ENCODE measurements at places on chromosomes 6 and 20.

GRCh38 chr6:112007254-112007653, 46.6 kb upstream of the CCN6 start:
- no peak for DNase-seq

GRCh38 chr20:24662752-24663365, 193.4 kb downstream of the SYNDIG1 start:
- no peak for DNase-seq

- no peak for DNase-seq
Measured at GRCh38 chr6:118959903-118960302, 24.9 kb upstream of the MCM9 start.

DNA sequence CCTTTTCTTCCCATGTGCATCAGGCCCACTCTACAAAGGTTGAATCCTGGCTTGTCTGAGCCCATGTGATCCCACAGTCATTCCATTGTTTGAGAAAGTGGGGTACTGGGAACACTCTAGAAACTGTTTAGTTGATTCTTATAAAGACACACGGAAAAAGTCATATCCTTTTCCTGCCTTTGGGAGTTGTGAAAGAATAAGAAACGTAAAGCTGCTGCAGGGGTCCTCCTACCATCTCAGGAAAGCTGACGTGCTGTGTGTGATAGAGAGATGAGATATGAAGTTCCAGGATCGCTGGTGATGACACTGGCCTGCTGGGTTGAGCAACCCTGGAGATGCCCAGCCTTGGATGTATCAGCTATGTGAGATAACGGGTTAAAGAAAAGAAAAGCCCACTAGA, 21.3 kb upstream of the HLA-DRB5 start:
- DNase-seq = no peak

GRCh38 chr6:70797625-70798024, 129.9 kb downstream of the SMAP1 start:
- DNase-seq = no peak

Data from activated naive CD8-positive, alpha-beta T cell treated with anti-CD3 and anti-CD28 coated beads, Interleukin-2, amount 50 U/mL, for 16 hours (primary cell).